ENCODE measurements at places on chromosomes 11 and 22.

DNA sequence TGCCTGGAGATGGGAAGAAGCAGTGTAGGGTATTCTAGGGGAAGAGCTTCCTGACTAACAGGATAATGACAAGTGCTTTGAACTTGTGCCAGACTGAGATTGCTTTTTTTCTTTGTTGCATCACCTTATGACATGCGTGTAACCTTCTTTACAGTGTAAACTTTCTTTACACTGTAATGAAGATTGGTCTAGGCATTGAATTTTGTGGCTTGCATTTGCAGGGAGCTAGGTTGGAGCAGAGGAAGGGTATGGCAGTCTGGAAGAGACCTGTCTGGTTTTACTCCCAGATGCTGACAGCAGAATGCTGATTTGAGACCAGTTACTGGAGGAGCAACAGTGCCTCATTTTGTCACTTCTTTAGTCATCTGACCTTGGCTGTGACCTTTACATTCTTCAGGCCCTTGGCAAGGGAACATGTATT lies 5.6 kb downstream of the DDB2 start:
- DNase-seq: no peak

- no peak for DNase-seq
Measured at GRCh38 chr11:117547195-117547850, 219.7 kb downstream of the CEP164 start.

- no peak for DNase-seq
Measured at GRCh38 chr11:2781408-2782274, 81.8 kb upstream of the KCNQ1OT1 start.

DNA sequence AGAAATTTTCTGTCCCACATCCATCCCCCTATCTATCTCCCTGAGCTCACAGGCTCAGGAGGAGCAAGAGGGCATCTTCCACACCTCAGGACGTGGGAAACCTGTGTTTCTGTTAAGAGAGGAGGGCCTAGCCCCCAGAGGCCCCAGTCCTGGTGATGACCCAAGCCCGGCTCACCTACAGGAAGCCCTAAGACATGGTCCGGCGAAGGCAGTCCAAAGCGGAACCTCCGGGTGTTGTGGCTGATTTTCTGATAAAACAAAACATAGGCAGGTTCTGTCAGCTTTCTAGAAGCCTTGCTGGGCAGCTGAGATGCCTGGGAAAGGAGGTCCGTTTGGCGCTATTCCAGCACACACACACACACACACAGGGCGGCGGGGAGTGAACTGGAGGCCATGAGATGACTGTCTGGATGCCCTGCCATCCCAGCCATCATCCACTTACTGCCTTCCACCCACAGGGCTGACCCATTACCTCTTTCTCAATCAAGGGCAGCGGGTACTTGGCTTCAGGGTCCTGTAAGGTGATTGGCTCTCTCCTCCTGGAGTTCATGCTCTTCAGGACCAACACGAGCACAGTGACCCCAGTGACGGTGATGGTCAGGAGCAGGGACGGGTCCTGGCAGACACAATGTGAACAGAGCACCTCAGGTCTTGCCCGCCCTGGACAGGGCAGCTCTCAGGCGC lies 882 bp downstream of the CYB5R2 start:
- no peak for DNase-seq

- no peak for DNase-seq
Measured at GRCh38 chr22:49481659-49482399, 345.8 kb downstream of the BRD1 start.

DNA sequence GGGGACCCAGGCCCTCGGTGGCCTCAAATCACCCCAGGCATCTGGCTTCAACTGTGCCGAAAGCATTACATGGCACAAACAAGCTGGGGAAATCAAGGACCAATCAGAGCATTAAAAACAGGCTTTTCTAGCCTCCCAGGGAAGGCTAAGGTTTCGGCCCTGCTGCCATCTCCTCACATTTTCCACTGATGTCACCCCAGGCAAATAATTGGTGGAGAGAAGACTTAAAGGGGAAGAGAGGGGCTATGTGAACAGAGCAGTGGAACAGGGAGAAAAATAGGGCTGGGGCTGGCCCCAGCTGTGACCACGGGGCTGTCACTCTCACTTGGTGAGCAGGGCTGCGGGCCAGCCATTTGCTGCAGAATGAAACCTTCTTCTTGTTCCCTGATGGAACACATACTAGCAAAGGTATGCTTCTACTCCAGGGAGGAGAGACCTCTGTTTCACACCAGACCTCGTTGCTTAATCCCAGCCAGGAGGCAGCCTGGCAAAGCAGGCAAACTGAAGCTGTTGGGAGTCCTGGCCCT lies 581.3 kb downstream of the SOX6 start:
- no peak for DNase-seq

- DNase-seq: no peak
Measured at GRCh38 chr11:21195995-21196394, 526.6 kb downstream of the NELL1 start.

GRCh38 chr11:69661413-69661715 lies 13.8 kb downstream of the LTO1 start:
- DNase-seq: no peak

GRCh38 chr11:128898580-128899344 lies 7.6 kb downstream of the KCNJ5 start:
- DNase-seq: no peak

GRCh38 chr11:126135235-126136176 lies 72.8 kb upstream of the CDON start:
- no peak for DNase-seq

DNA sequence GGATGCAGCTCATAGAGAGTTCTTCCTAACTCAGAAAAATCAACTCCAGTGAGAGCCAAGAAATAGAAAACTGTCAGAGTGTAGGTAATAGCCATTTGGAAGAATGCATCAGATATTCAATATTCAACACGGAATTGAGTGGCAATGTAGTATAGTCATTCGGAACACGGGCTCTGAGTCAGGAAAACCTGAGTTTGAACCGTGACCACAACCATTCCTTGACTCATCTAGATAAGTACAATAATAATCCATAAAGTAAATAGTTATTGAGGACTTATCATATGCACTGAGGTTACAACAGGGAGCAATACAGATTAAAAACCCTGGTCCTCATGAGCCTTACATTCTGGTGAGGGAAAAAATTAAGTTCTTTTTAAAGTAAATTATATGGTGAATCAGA lies 62.6 kb upstream of the PHF21A start:
- DNase-seq: no peak

DNA sequence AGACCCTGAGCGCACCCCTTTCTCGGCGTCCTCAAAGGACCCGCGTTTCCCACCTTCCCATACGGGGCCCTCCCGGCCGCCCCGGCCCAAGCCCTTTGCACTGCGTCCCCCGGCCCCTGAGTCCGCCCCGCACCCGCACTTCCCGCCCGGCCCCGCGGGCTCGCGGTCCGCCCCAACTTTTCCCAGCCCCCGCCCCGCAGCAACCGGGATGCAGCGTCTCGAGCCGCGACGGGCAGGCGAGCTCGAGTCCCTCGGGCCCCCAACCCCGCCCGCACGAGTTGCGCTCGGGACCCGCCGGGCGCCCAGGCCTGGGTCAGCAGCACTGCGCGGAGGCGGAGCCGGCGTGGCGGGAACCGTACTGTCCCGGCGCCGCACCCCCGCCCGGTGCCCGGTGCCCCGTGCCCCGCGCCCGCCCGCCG lies 371 bp downstream of the SMCO4 start:
- DNase-seq: no peak

GRCh38 chr22:27159016-27159415 lies 501.6 kb downstream of the MIAT start:
- no peak for DNase-seq

DNA sequence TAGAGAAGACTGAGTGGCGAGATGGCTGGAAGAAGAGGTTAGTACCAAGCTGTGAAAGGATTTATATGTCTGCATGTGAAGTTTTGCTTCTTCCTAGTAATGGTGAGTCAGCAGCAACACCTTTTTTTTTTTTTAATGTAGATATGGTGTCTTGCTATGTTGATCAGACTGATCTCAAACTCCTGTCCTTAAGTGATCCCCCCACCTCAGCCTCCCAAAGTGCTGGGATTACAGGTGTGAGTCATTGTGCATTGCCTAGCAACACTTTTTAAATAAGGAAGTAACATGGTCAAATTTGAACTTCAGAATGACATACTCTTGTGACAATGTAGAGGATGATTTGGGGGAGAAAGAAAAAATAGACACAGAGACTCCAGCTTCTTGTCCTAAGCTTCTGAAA lies 6.5 kb upstream of the CSTPP1 start:
- DNase-seq: no peak

GRCh38 chr22:28249402-28249801 lies 330.3 kb upstream of the PITPNB start:
- no peak for DNase-seq

- DNase-seq: no peak
Measured at GRCh38 chr22:25208743-25209505, 9.3 kb downstream of the CRYBB3 start.

GRCh38 chr22:23130697-23131096 lies 11.1 kb downstream of the RSPH14 start:
- DNase-seq: no peak

GRCh38 chr11:47467357-47467756 lies 18.4 kb upstream of the RAPSN start:
- DNase-seq: no peak
